ENCODE measurements at places on chromosomes 4 and X.

DNA sequence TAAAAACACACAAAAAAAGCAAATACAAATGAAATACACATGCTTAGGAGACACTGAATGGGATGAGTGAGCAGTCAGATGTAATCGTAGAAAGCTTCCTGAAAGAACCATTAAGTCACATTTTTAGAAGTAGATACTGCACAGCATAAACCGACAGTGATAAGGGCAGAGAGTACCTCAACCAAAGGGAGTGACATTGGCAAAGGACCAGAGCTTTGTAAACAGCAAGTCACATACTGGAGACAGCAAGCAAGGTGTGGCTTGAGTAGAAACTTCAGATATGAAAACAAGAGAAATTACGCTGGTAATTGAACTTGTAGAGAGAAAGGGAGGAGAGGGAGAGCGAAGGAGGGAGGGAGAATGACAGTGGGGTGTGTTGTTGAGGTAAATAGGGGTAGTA, 92.0 kb downstream of the CHRDL1 start:
- no peak for DNase-seq

- no peak for DNase-seq
These were observed 14.0 kb downstream of the CHIC2 start for GRCh38 chr4:54050214-54050904.

- DNase-seq: no peak
These were observed 13.4 kb upstream of the MEPE start for GRCh38 chr4:87819281-87819919.

GRCh38 chrX:50698944-50699343, 115.0 kb downstream of the SHROOM4 start:
- no peak for DNase-seq

- DNase-seq: no peak
These were observed 2.1 kb upstream of the PITX2 start for GRCh38 chr4:110624904-110625494.

- no peak for DNase-seq
These were observed 159.2 kb downstream of the SPRY1 start for GRCh38 chr4:123555807-123556273.

- DNase-seq: no peak
These were observed 810.4 kb downstream of the TRIML1 start for GRCh38 chr4:188949596-188949995.

DNA sequence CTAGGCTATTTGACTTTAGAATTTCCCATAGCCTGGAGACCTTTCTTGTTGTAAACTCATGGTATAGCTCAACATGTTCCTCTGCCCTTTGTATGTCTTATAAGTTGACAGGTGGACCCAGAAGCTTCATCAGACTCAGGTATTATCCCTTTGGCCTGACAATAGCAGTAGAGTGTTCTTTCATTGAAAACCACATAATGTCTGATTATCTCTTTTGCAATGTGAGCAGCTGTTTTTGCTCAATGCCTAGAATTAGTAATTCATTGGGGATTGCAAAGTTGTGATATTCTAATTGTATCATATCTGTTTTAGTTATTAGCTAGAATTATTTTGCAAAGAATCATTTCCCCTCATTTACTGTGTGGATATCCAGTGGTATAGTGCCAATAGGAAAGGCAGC, 27.5 kb downstream of the TBC1D19 start:
- no peak for DNase-seq

- no peak for DNase-seq
These were observed 110.3 kb downstream of the MTNR1A start for GRCh38 chr4:186445040-186445439.

DNA sequence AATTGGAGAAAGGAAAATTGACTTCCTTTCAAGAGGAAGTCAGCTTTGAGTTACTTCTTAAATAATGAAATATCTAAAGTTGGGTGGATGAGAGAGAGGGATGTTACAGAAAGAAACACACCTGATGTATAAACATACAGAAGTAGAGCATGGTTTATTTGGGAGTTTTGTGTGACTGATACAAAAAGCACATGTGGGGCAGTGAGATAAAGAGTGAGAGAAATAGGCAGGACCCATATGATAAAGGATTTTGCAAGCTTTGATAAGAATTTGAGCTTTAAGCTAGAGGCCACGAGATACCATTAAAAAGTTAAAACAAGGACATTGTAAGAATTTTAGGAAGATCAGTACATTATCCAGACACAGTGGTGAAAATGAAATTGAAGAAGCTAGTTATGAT, 263.3 kb upstream of the GPRIN3 start:
- DNase-seq: no peak

- DNase-seq: no peak
These were observed 291.8 kb downstream of the FBXW7 start for GRCh38 chr4:152243896-152244595.

DNA sequence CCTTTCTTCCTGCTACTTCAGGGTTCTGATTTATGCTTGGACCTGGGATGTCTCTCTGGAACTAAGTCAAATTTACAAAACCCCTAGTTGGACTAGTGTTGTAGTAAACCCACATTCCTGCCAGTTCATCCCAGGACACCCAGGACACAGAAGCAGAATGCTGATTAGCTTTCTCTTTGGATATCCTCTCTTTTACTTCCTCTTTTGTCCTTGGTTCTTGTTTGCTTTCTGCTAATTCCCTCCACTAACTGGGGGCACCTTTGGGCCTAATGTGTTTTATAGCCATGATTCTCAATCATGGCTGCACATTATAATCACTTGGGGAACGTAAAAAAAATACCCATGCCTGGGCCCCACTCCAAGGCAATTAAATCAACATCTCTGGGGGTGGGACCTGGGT, 42.5 kb downstream of the LANCL3 start:
- DNase-seq: no peak

GRCh38 chrX:66200050-66200664, 36.1 kb downstream of the HEPH start:
- DNase-seq: no peak

DNA sequence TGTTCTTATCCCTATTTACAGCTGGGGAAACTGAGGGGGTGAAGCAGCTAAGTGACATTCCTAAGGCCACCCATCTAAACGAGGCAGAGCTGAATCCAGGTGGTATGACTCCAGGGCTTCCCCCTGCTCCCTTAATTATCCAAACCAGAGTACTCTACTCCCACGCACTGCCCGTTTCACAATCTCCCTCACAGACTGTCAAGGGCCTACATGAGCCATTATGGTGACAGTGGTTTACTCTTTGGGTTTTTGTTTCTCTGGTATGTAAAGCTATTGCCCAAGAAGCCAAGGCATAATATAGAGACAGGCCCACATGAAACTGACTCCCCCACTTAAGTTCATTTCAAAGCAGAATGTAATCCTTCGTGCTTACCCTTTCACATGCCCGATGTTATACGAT, 95.1 kb downstream of the NHS start:
- no peak for DNase-seq

GRCh38 chr4:125948021-125948420, 633.3 kb downstream of the FAT4 start:
- DNase-seq: no peak

- DNase-seq: no peak
These were observed 36.4 kb upstream of the UNC5C start for GRCh38 chr4:95585016-95585695.

DNA sequence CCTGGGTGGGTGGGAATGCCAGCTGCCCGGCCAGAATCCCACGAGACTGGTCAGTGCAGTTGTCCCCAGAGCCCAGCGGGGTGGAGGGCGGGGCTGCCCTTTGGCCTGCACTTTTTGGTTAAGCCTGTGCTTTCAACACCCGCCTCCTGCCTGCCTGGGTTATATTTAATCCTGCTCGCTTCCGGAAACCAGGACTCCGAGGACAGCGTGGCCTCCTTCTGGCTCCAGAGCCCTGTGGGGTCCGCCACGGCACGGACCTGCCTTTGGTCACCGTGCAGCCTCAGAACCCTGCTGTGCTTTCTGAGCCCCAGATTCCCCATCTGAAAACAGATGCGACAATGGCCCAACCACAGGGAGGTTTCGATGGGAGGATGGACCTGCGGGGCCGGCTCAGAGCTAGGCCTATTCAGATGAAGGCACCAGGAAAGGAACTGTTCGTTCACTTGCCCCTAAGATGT, 29.4 kb upstream of the KIAA0232 start:
- no peak for DNase-seq

GRCh38 chr4:119690871-119691270, 62.3 kb upstream of the PDE5A start:
- no peak for DNase-seq

DNA sequence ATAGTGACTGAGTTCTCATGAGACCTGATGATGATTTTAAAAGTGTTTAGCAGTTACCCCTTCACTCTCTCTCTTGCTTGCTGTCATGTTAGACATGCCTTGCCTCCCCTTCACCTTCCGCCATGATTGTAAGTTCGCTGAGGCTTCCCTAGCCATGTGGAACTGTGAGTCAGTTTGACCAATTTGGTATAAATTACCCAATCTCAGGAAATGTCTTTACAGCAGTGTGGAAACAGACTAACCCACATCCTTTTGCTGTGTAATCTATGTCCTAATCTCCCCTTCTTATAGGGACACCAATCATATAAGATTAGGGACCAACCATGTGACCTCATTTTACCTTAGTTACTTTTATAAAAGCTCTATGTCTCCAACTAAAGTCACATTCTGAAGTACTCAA, 677.8 kb downstream of the ADGRL3 start:
- no peak for DNase-seq

GRCh38 chr4:3879681-3880614, 113.8 kb downstream of the ADRA2C start:
- peak; percentile 10 for DNase-seq

DNA sequence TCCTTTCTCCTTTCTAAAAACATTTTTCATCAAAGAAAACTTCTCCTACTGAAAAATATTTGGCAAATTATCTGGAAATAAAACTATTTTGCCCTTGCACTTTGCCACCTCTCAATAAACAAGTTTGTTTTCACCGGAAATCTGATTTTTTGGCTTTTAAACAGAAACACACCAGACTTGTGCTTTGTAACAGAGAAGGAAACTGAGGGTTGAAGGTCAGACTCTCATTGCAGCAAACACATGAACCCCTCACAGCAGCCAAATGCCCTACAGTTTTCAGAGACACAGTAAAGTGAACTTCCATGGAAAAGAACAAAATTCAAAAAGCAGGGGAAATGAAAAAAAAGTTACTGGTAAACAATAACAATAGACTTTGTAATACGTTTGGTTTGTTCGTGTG, 95.6 kb upstream of the WDR17 start:
- DNase-seq: no peak

- no peak for DNase-seq
These were observed 37.9 kb downstream of the RELL1 start for GRCh38 chr4:37648084-37648817.

DNA sequence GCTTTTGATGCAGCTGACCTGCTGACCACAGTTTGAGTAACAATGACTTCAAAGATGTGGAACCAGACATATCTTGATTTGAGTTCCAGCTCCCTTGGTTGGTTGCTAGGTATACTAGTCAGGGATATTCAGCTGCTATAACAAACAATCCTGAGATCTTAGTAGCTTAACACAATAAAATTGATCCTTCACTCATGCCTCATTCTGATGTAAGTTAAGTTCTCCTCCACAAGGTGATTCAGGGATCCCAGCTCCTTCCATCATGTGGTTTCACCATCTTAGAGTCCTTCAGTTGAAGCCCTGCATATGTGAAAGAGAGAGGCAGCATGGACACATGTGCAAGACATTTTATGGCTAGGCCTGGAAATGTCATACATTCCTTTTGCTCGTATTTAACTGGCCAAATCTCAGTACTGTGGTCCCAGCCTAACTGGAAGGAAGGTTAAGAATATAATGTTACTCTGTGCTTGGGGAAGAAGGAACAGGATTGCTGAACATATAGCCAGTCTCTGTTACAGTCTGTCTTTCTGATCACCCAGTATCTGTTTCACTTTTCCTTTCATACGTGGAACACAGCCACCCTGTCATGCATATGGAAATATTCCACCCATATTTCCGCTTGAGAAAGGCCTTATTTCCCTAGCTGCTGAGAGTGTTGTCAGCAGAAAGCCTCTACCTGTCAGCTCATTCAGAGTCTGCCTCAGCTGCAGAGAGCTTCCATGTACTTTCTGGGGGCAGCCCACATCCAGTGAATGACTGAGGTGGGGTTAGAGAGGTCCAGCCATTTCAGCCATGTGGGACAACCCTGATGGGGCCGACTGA, 7.1 kb downstream of the SMIM9 start:
- DNase-seq: no peak

GRCh38 chr4:40438384-40439026, 103.4 kb downstream of the CHRNA9 start:
- no peak for DNase-seq

GRCh38 chr4:148790691-148791090, 348.5 kb upstream of the NR3C2 start:
- no peak for DNase-seq

All from stimulated activated CD8-positive, alpha-beta memory T cell treated with anti-CD3 and anti-CD28 coated beads, Interleukin-4, amount 100 ng/mL, for 4 hours (primary cell).